ENCODE measurements at places on chromosomes 7 and 10. TPM values are rescaled to one million over a fixed set of nuclear protein-coding genes. Genes with fewer than 3 reads are reported as not detected.

The CUEDC2 gene
- 64.8 TPM for total RNA-seq

The MUC12 gene
- not detected for total RNA-seq

The FASTK gene
- 83.1 TPM for total RNA-seq

The CALHM3 gene
- total RNA-seq, result not detected

The PTPRE gene
- total RNA-seq, result 29.5 TPM

The ACSM6 gene
- not detected for total RNA-seq

The PRKAR2B gene
- 1.1 TPM for total RNA-seq

The GPR146 gene
- total RNA-seq, result 0.70 TPM

The FAM25A gene
- not detected for total RNA-seq

The SPRN gene
- total RNA-seq, result not detected

The PNLIPRP1 gene
- not detected for total RNA-seq

The SAP25 gene
- total RNA-seq, result 13.9 TPM

The EBLN1 gene
- total RNA-seq, result not detected

The TMEM196 gene
- not detected for total RNA-seq

The EEPD1 gene
- total RNA-seq, result 0.84 TPM

The LEP gene
- not detected for total RNA-seq

The GPRIN2 gene
- total RNA-seq, result not detected

The EFCAB10 gene
- total RNA-seq, result not detected

The PAX4 gene
- not detected for total RNA-seq

The SUN3 gene
- not detected for total RNA-seq

The AHR gene
- total RNA-seq, result 54.6 TPM

The GRM8 gene
- total RNA-seq, result not detected

The CXCL12 gene
- total RNA-seq, result not detected

The AKR1D1 gene
- total RNA-seq, result not detected

The HOXA7 gene
- total RNA-seq, result not detected

The DPYSL4 gene
- 3.2 TPM for total RNA-seq

The CH25H gene
- not detected for total RNA-seq

The GPNMB gene
- 7.2 TPM for total RNA-seq

The LMOD2 gene
- total RNA-seq, result not detected

The SRRM3 gene
- not detected for total RNA-seq

The FAM13C gene
- total RNA-seq, result not detected

The HOXA11 gene
- total RNA-seq, result not detected

The NEUROG3 gene
- not detected for total RNA-seq

The PRKCQ gene
- total RNA-seq, result 44.1 TPM

The PLXNA4 gene
- 0.02 TPM for total RNA-seq

The CHCHD2 gene
- total RNA-seq, result 599 TPM

The ZNF775 gene
- total RNA-seq, result 6.0 TPM

The SLF2 gene
- total RNA-seq, result 36.1 TPM
